Stimulated activated CD4-positive, alpha-beta T cell treated with anti-CD3 and anti-CD28 coated beads, TNF-alpha, amount 100 ng/mL, for 4 hours (primary cell): ENCODE measurements at places on chromosomes 2 and 18.
A peak's percentile ranks its signal among the peaks of the same experiment; 100 is the strongest.

DNA sequence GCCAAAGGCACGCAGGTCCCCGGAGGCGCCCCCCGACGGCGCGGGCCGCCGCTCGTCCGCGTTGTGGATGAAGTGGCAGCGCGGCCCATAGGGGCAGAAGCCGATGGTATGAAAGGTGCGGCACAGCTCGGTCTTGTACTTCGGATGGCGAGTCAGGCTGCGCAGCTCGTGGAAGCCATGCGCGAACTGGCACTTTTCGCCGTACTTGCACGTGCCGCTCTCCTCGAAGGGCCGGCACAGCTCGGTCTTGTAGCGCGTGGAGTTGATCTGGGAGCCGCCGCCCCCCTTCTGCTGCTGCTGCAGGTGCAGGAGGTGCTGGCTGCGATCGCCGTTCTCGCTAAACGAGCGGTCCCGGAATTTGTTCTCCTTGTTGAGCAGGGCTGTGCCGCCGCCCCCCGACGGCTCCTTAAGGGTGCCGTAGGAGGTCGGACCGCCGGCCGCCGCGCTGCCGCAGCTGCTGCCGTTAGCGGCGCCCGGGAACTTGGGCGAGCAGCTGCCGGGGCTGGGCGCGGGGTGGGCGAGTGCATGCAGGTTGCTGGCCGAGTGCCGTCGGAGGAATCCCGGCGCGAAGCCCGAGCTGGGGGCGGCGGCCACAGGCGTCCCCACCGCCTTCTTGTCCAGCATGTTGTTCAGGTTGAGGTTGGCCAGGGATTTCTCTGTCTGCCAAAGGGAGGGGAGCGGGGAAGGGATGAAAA, 1.2 kb downstream of the ZFP36L2 start:
- peak; percentile 48 for DNase-seq

DNA sequence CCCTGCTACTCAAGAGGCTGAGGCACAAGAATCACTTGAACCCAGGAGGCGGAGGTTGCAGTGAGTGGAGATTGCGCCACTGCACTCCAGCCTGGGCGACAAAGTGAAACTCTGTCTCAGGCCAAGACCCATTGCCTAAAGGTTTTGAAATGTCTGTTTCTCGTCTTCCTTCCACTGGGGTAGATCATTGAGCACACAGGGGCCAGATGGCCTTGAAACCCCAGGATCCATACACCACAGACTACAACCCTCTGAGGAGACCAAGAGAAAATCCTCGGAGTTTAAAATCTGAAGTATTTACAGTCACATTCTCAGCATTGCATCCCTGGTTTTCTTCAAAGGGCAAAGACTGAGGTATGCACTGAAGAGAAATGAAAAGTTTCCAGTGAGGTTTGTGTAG, 7.1 kb upstream of the EPAS1 start:
- DNase-seq = no peak

DNA sequence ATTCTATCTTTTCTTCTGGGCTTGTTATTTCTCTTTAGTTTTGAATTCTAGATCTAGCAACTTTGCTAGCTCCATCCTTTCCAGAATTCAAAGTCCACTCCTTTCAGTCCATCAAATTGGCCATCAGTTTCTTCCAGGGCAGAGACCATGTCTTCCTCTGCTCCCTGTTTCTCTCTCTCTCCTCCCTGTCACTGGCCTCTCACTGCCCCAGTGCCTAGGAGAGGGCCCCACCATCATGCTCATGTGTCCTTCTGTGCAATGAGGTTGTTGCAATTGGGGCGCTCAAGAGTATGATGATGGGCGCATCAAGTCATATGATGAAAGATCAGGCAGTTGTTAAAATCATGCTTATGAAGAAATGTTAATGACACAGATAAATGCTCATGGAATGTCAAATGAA, 159.2 kb upstream of the HS6ST1 start:
- DNase-seq = no peak

DNA sequence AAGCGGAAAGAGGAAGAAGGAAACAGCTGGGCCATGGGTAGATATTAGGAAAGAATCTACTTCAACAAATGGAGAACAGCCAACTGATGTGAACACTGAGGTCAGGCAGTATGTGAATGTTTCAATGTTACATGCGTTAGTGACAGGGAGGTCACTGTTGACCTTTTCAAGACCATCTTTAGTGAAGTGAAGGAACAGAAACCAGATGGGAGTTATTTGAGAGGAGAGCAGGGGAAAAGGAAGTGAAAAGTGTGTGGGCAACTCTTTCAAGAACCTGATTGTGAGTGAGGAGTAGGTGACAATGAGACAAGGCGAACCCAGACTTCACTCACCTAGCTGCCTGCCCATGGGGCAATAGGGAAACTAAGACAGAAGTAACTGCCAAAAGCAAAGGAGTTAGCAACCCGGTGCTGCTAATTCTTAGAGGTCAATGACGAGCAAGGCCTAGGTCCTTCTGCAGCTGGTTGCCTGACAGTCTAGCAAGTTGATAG, 67.0 kb downstream of the SP3 start:
- DNase-seq = no peak

DNA sequence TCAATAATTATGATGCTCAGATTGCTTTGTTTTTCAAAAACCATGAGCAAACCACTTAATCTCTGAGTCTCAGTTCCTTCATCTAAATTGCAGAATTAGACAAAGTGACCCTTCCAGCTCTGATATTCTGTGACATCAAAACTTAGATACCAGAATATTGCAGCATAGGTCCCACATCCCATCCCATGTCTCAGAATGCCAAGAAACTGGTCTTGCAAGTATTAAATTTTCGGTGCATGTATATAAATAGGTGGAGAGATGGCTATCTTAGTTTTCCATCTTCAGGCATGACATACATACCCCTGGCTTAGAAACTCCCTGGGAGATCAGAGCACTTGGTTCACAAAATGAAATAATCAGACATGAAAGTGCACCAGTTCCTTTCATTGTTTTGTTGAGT, 39.8 kb downstream of the WDR75 start:
- no peak for DNase-seq

GRCh38 chr2:15719566-15720313, 128.1 kb downstream of the DDX1 start:
- DNase-seq = no peak

DNA sequence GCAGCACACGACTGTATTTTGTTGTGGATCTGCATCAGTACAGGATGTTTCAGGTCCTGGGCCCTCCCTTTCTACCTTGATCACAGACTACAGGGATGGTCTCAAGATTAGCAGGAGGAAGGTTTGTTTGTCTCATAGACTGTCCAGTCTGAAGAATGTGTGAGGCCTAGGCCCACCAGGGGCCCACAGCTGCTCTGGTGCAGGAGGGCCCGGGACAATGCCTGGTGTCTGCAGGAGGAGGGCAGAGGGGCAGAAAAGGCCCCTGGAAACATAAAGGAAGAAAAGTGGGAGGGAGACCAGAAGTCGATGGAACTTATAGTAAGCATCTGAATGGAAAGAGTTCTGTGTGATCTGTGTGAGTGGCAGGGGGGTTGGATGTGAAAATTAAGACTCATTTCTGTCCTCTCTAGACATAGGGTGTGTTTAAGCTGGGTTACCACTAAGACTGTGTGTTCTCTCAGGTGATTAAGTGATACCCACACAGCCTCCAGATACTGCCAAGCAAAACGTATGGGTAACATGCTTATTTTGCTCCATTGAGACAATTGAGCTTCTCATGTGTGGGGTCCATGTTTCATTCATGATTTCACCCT, 33.4 kb upstream of the LPIN2 start:
- no peak for DNase-seq

GRCh38 chr18:45046228-45046627, 365.5 kb downstream of the SETBP1 start:
- no peak for DNase-seq

DNA sequence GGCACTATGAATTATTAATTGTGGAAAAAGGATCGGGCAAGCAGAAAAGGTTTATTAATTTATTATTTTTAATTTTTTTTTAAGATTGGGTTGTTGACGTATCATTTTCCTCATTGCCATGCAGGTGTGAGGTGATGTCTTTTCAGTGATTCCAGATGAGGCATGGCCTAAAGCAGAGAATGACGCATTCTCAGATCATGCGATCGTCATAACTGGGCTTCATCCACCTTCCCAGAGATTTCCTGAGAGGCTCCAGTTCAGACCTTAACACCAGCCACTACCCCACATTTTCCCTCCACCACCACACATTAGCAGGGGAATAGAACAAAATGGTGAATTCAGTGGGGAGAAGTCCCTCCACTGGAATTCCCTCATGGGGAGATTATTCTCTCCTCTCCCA, 518.4 kb upstream of the SPHKAP start:
- no peak for DNase-seq
